ENCODE measurements at places on chromosomes 13 and 19.

- no peak for DNase-seq
These were observed 6.6 kb downstream of the CACNG8 start for GRCh38 chr19:53969366-53969765.

DNA sequence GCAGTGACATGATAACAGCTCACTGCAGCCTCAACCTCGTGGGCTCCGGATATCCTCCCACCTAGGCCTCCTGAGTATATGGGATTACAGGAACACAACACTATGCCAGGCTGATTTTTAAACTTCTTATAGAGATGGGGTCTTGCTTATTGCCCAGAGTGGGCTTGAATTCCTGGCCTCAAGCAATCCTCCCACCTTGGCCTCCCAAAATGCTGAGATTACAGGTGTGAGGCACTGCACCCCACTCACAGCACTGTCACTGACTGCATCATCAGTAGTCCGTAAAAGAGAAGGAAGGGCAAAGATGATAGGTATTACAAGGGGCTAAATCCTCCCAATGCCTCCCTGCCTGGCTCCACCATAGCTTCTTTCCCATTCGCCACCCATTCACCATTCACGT lies 4.1 kb downstream of the RHPN2 start:
- no peak for DNase-seq

DNA sequence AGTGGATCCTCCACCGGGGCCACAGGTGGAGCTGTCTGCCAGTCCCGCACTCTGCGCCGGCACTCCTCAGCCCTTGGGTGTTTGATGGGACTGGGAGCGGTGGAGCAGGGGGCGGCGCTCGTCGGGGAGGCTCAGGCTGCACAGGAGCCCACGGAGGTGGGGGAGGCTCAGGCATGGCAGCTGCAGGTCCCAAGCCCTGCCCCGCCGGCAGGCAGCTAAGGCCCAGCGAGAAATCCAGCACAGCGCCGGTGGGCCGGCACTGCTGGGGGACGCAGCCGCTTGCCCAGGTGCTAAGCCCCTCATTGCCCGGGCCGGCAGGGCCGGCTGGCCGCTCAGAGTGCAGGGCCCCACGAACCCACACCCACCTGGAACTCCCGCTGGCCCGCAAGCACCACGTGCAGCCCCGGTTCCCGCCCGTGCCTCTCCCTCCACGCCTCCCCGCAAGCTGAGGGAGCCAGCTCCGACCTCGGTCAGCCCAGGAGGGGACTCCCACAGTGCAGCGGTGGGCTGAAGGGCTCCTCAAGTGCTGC lies 286.4 kb downstream of the RBM26 start:
- DNase-seq = no peak

DNA sequence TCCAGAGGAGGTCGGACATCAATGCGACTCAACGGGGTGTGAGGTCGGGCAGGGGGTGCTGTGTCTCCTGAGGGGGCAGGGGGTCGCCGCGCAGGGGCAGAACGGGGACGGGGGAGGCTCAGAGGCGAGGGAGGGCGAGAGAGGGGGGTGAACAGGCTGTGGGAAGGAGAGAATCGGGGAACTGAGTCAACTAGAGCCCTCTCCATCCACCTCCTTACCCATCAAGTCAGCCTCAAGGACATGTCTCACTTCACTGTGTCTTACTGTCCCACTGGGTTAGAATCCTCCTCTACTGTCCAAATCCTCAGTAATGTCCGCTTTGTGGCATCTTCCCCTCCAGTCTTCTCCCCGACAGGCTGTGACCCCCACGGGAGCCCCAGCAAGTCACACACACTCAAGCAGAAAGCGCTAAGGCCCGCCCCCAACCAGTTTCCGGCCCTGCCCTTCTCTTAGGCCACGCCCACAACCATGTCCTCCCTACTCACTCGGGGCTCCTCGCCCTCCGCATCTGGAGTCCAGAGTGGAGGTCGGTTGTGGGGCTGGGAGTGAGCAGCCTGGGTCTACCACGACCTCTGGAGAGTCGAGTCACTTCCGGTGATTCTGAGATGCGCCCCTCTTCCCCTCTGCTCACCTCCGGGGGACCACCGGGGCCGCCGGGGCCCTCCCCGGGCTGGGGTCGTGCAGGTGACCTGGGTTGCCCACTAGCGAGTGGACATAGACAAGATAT lies 9.3 kb downstream of the PLEKHA4 start:
- DNase-seq = no peak

- peak; percentile 98 for DNase-seq
These were observed 59.6 kb downstream of the MYO9B start for GRCh38 chr19:17135001-17135853.

- DNase-seq = peak; percentile 65
These were observed at the start of gene TSC22D1 for GRCh38 chr13:44575741-44576350. TSC22D1 (minus strand) TSS chr13:44576330; CDS start chr13:44576074, 256 bp downstream.

- DNase-seq = peak; percentile 60
These were observed 589 bp downstream of the R3HDM4 start for GRCh38 chr19:912181-913079.

DNA sequence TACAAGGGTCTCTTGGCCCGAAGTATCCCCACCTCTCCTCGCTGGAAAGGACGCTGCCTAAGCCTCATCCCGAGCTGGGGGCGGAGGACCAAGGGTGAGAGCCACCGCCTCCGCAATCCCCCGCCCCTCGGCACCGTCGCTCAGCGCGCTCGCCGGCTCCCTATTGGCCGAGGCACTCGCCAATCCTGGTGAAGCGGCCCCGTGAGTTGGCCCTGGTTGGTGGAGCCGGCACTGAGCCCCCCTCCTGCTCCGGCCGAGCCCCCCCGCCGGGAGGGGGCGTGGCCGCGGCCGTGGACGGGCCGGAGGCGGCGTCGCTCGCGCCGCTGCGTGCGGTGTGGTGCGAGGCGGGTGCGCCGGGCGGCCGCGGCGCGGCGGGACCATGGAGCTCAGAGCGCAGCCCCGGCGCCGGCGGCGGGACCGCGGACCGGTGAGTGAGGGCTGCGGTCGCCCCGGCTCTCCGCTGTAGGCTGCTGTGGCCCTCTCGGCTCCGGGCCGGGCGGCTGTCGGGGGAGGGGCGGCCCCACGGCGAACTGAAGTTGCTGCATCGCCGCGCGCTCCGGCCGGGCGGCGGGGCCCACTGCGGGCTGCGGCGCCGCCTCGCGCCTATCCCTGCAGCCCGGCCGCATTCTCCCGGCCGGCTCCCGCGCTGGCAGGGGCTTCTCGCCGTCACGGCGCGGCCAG lies at the start of gene WASF3:
WASF3 (plus strand) TSS at position 291 of the 681 bp plus-strand sequence. CDS start 84,588 bp downstream, outside the sequence.
- DNase-seq = peak; percentile 96

DNA sequence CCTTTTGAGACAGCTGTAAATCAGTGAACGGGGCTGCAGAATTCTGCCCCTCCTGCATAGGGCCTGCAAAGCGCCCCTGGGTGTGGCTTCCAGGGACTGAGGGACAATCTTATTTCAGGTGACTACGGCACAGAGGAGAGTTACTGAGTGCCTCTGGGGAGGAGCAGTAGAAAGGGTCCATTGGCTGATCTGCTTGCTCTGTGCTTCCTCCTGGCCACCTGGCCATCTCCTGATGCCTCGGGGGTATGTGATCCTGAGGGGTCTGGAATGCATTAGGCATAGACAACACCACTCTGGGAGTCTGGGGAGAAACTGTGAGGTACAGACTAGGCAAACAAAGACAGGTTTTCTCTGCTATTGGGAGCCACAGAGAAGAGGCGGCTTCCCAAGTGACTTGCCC lies 2.8 kb downstream of the KCTD15 start:
- DNase-seq = no peak

GRCh38 chr19:13705201-13705600 lies 59.1 kb upstream of the MRI1 start:
- DNase-seq = no peak
